ENCODE measurements at places on chromosomes 2 and 18.

DNA sequence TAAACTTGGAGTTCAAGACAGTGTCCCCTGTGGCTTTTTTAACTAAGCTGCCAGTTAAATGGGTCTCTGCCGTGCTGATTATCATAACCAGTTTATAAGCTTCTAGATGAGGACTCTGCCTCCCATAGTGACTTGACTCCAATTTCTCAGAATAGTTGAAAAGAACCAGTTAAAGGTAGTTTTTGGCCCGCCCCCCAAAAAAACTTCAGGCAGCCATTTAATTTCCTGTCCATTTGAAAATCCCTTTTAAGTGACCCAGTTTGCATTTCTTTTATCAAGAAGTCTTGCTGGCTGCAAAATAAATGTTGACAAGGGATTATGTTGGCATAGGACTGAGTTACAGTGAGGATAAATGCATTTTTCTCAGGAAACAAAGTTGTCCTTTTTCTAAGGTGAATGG is 2.3 kb downstream of the SLC20A1 start:
- DNase-seq: no peak

- no peak for DNase-seq
These were observed 134.8 kb downstream of the EIPR1 start for GRCh38 chr2:3242747-3243369.

GRCh38 chr2:67057901-67058703 is 339.0 kb upstream of the ETAA1 start:
- DNase-seq: no peak

GRCh38 chr2:231673348-231673770 is 35.0 kb upstream of the PTMA start:
- no peak for DNase-seq

GRCh38 chr2:77363277-77363676 is 158.9 kb downstream of the LRRTM4 start:
- DNase-seq: no peak

DNA sequence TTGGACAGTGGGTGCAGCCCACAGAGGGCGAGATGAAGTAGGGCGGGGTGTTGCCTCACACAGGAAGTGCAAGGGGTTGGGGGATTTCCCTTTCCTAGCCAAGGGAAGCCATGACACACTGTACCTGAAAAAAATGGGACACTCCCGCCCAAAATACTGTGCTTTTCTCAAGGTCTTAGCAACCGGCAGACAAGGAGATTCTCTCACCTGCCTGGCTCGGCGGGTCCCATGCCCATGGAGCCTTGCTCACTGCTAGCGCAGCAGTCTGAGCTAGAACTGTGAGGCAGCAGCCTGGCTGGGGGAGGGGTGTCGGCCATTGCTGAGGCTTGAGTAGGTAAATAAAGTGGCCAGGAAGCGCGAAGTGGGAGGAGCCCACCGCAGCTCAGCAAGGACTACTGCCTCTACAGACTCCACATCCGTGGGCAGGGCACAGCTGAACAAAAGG is 244.7 kb downstream of the NBAS start:
- no peak for DNase-seq

DNA sequence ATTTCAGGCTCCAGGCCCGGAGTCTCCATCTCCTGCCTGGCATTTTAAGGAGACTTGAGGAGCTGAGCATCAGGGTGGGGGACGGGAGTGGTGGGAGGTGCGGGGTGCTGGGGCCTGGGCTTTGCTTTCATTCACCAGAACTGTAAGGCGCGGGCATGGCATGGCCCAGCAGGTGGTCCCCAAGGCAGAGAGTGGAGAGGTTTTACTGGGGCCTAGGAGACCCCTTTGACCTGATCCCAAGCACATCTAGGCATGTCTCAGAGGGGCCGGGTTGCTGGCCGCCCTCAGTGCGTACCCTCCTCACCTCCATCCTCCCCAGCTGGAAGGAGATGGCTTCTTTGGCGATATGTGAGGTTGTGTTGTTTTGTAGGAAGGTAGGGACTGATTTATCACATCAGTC is 172.5 kb downstream of the KLHL29 start:
- DNase-seq: no peak

DNA sequence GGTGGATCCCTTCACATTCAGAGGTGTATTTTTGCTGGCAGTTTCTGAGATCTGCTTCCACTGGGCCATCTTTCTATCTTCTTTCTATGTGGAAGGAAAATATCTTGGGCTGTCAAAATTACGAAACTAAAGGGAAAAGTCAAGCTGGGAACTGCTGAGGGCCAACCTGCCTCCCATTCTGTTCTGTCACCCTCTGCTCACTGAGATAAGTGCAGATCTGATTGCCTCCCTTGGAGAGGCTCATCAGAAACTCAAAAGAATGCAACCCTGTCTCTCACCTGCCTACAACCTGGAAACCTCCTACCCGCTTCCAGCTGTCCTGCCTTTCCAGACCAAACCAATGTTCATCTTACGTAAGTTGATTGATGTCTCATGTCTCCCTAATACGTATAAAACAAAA is 26.5 kb downstream of the RAX start:
- DNase-seq: no peak

DNA sequence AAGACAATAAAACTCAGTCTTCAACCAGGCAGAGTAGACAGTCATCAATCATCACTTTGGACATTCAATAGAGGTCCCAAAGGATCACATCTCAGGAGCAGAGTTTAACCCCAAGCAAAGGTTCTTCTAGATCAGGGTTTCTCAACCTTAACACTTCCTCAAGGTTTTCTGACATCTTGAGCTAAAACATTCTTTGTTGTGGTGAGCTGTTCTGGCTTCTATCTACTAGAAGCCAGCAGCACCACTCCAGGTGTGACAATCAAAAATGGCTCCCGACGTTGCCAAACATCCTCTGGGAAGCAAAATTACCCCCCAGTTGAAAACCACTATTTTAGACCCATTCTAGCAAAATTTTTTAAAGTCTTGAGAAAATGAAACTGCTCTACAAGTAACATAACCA is 22.0 kb downstream of the RTTN start:
- no peak for DNase-seq
